ENCODE measurements at places on chromosomes 3 and 15.
A peak's percentile ranks its signal among the peaks of the same experiment; 100 is the strongest.

DNA sequence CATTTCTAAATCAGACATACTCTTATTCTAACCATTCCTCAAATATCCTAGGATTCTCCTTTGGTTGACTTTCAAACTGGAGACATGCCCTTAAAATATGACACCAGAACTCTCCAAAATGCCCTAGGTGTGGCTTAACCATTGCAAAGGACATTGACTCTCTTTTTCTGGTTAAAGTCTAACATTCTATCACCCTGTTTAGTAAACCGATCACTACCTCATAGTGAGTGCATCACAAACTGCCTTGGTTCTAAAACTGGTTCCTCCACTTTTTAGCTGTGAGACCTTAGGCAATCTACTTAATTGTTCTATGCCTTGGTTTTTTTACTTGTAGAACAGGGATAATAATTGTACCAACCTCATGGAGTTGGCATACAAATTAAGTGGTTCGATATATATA, 224.3 kb downstream of the CDIN1 start:
- no peak for DNase-seq

DNA sequence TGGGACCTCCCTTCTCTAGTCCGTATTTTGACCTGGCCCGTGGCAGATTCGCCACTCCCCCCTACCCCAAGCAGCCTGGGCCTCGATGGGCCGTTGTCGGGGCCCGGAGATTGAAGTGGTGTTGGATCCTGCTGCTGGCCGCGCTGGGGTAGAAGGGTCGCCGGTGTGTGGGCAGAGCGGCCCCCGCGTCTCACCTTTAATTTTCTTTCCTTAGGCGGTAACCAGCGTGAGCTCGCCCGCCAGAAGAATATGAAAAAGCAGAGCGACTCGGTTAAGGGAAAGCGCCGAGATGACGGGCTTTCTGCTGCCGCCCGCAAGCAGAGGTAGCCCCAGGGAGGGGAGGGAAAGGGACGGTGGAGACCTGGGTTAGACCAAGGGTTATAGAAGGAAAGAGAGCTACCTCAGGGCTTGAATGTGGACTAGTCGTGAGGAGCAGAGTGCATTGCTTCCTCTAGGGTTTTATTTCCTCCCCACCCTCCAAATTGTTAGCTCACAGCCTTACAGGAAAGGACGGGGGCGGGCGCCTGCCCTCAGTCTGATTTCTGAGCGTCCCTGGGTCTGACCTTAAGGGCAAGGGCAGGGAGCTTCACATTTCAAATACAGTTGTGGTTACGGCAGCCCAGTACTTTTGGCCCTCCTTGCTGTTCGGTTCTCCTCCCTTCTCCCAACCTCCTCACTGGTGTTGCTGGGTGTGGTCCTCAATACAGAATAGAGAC, 799 bp downstream of the SERF2 start:
- DNase-seq: no peak

- no peak for DNase-seq
These were observed 235.3 kb upstream of the MME start for GRCh38 chr3:154844863-154845262.

DNA sequence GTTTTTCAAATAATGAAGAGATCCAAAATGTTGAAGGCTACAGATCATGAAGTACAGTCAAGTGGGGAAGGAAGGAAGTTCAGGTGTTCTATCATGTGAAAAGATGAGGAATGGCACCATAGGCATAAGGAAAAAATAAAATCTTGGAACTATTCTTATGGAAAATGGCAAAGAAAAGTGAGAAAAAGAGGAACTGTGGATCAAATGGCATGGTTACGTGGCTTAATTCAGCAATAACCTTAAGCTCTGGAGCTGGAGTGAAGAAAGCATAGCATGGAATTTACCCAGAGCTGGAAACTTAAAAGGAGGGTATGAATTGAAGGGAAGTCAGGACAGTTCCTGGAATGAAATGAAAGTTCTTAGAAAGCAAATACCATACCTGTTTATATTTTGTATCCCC, 14.4 kb downstream of the ETFA start:
- DNase-seq: no peak

DNA sequence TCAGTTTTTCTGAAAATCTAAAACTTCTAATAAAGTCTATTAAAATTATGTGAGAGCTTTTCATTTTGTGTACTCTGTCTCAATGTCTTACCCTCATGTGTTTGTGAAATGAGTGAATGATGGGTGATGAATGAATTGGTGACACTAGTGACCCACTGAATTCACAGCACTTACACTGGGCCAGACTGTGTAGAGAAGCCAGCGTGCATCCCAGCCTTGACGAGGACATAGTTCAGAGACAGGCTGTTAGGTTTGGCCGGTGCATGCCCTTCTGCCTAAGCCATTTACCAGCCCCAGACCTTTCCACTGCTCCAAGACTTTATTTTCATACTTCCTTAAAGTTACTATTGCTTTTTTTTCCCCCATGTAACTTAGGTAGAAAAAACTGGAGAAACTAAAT, 38.8 kb downstream of the FBXO22 start:
- DNase-seq: no peak

DNA sequence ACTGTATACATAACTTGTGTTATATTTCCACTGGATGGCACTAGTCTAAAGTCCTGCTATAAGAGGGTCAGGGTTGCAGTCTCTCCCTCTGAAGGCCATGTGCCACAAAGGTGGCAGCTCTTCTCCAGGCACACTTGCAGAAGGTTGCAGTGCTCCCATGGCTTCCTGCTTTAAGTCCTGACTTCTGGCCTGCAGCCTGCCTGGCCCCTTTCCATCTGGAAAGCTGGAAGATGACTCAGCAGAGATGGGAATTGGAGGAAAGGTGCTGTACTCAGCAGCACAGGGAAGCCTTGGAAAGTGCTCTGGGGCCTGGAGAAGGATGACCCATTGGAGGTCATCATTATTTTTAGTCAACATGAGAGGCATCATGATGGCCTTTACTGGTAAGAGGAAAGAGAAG, 40.9 kb upstream of the MRPL3 start:
- peak; percentile 71 for DNase-seq

- no peak for DNase-seq
These were observed 360.5 kb downstream of the RSL24D1 start for GRCh38 chr15:54836052-54836795.
